T47D (cell line): ENCODE measurements at places on chromosomes 7 and 10.

DNA sequence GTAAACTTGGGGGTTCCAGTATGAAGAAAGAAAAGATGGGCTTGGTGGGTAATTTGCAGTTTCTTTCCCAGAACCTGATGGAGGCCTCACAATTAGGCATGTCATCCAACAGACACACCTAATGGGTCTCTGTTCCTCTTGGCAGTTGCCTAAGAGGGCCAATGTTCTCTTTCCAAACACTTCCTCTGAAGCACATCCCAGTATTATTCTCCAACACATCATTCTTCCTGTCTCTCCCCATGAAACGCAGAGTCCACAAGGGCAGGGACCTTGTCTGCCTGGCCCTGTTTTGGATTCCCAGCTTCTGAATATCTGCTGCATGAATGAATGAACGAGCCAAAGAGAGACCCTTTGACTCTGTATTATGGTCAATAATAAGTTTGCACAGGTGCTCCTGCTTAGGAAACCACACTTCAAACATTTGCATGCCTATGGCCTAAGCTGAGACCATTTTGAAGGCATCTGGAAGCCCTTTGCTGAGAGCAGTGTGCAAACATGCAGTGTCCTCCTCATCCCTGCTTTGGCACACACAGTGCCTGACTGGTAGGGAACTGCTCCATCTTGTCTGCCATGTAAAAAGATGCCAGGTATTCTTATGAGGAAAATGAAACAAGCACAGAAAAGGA is 100.9 kb upstream of the CHST15 start:
- no peak for DNase-seq

DNA sequence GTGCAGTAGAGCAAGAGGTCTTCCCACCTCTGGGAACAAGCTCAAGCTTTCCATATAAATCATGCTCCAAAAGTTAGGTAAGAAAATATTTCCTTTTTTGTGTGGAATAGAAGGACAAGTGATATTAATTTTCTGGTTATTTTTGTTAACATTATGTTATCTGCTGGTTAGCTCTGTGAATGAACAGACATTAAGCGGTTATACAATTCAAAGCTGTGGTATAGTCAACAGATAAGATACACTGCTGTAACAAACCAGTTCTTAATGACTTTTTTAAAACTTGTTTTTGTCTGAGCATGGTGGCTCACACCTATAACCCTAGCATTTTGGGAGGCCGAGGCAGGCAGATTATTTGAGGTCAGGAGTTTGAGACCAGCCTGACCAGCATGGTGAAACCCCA is 43.0 kb upstream of the PRKAR2B start:
- no peak for DNase-seq

DNA sequence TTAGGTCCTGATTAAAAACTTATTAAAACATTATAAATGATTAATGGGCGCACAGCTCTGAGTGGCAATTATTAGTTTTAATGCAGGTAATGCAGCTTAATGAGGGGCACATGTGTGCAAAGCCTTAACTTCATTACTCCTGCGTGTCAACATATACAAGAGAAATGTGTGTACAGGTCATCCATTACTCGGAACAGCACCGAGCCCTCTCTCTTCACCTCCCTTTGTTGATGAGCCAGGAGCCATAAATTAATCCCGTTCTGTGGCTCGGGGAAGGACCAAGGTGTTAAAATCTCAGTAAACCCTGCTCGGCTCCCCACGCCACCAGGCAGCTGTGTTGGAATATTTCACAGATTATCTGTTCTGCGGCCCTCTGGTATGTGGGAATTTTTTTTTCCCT is 77.8 kb downstream of the EBF3 start:
- DNase-seq, result no peak

- no peak for DNase-seq
Observed at GRCh38 chr10:17077346-17077781, 52.2 kb downstream of the CUBN start.

- no peak for DNase-seq
Observed at GRCh38 chr10:109698882-109699664, 224.2 kb downstream of the XPNPEP1 start.

DNA sequence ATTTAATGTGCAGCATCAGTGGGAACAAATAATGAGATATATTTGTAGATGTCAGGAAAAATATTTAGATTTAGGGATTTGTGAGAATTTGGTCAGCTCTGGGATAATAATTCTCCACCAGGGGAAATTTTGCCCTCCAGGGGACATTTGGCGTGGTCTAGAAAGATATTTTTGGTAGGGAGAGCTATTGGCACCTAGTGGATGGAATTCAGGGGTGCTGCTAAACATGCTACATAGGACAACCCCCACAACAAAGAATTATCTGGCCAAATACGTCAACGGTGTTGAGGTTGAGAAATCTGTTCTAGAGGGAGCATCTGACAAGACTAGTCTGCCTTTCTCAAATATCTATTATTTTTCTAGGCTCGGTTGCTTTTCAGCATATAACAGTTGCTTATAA is 2.1 kb downstream of the ADK start:
- DNase-seq, result no peak

DNA sequence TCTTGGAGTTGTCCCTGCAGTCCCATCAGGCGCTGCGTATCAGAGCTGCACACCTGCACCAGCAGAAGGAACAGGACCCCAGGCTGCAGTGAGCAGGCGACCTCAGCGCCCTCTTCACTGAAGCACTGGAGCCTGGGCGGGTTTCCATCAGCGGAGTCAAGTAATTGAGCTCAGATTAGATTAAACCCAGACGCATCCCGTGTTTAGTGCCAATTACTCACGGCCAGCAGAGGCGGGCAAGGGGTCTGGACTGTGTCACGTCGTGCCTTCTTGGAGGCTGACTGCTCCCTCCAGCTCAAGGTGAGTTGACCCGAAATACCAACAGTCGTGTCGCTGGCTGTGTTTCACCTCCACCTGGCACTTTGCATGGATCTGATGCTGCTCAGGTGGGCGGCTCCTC is 123.6 kb downstream of the CXCL12 start:
- DNase-seq, result no peak

GRCh38 chr7:140609646-140610045 is 31.0 kb downstream of the DENND2A start:
- no peak for DNase-seq

DNA sequence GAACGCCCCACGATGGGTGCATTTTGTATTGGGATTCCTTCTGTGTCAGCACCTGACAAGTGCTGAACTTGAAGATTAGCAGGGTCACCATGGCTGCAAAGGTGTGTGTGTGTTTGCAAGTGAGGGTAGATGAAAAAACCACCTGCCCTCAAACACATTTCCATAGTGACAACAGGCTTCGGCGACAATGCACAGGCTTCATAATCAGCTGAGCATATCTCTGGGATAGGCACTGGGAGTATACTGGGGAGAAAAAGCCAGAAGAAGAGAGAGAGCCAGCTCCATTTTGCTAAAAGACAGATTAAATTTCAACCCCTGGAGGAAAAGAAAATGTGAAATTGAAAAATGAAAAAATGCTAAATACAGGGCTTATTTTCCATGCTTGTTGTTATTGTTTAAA is 656.1 kb downstream of the INHBA start:
- no peak for DNase-seq

- no peak for DNase-seq
Observed at GRCh38 chr7:158766570-158767281, 62.1 kb upstream of the NCAPG2 start.

- no peak for DNase-seq
Observed at GRCh38 chr10:113047963-113048781, 98.1 kb downstream of the TCF7L2 start.

GRCh38 chr10:26365681-26366358 is 72.3 kb upstream of the APBB1IP start:
- no peak for DNase-seq

DNA sequence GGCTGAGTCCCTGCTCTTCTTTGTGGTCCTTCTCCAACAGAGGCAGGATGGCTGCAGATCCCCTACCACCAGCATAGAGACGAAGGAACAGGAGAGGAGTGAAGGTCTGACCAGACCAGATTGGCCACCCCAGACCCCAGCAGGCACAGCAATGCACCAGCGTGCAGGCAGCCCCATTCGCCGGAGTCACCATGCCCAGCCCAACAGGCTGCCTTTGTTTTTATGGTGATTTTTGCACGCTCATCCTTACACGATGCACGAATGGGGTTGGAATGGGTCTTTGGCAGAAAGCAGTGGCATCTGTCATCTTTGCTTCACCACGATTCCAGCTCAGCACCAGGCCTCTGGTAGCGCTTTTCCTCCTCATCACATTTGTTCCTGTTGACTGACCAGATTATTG is 427.6 kb downstream of the INHBA start:
- no peak for DNase-seq

DNA sequence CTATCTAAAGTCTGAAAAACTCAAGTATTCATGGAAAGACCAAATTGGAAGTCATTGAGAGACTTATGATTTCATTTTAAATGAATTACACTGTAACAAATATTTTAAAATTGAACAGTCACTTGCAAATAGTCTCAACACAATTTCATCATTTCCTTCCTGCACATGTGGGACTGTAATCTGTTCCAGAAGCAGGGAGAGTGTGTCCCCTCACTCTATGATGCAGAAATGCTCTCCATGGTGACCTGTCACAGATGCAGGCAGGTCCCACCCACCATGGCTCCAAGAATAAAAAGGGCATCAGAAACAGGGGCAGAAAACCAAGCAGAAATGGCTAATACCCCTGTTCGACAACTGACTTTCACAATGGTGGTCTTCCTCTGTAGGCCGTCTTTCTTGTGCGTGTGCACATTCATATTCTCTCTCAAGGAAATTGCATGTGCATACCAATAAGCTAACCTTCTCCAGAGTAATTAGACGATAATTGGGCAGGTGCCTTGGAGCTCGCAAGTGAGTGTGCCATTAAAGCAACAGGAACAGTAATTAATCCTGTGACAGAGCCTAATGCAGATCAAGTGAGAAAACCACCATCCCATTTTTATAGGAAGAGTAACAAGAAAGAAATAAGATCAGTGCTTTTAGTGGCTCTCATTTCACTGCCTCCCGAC is 170.9 kb downstream of the ZMYND11 start:
- no peak for DNase-seq

DNA sequence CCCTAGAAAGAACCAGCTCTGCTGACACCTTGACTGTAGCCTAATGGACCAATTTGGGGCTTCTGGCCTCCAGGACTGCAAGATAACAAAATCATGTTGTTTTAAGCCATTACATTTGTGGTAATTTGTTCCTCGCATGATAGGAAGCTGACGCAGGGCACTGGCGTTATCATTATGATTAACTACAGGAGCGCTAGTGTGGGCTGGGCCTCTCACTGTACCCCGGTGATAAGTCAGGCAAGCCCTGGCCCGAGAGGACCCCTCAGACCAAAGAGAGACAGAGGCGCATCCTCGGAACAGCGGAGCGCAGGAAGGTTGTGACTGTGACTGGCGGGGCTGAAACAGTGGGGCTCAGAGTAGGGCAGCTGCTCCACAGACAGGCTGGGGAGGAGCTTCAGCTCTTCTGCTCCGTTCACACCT is 150.3 kb upstream of the CHST15 start:
- no peak for DNase-seq

DNA sequence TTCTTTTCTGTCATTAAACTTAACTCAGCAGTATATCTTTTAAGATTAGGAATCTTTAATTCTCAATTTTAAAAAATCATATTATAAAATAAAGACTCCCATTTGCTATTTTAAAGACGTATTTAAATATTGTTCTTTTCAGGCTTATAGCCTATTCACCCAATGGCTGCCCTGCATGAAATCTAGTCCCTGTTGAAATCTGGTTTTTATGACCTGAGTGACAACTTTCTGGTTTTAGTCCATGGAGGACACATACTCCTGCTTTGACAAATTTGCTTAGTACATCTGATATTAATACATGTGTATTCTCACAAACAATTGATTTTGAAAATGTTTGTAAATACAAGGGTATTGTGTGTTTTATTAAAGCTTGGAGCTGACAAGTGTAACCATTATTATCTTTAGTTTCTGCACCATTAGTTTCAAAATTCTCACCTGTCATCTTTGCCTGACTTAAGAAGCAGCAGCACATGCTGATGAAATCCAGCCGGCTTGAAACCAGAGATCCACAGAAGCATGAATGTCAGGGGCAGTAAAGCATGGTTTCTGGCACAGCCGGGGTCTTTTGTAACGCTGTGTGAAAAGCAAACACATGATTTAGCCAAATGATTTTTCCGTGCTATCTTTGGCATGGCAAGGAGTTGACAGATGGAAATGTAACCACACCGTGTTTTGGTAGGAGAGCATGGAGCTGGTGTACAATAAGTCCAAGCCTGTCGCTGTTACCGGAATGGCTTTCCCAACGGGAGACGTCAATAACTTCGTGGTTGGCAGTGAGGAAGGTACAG is 262.8 kb downstream of the DYNC1I1 start:
- DNase-seq, result no peak

DNA sequence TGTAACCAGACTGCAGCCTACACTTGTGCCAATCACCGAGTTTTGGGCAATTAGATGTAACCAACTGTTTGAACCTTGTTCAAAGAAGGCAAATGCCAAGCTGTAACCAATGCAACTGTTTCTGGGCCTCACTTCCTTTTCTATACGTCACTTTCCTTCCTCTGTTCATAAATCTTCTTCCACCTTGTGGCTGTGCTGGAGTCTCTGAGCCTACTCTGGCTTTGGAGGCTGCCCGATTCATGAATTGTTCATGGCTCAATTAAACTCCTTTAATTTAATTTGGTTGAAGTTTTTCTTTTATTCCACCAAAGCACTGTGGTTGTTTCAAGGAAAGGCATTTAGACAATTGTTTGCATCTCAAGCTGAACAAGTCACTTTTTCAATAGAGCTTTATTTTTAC is 43.5 kb upstream of the UCN3 start:
- no peak for DNase-seq

DNA sequence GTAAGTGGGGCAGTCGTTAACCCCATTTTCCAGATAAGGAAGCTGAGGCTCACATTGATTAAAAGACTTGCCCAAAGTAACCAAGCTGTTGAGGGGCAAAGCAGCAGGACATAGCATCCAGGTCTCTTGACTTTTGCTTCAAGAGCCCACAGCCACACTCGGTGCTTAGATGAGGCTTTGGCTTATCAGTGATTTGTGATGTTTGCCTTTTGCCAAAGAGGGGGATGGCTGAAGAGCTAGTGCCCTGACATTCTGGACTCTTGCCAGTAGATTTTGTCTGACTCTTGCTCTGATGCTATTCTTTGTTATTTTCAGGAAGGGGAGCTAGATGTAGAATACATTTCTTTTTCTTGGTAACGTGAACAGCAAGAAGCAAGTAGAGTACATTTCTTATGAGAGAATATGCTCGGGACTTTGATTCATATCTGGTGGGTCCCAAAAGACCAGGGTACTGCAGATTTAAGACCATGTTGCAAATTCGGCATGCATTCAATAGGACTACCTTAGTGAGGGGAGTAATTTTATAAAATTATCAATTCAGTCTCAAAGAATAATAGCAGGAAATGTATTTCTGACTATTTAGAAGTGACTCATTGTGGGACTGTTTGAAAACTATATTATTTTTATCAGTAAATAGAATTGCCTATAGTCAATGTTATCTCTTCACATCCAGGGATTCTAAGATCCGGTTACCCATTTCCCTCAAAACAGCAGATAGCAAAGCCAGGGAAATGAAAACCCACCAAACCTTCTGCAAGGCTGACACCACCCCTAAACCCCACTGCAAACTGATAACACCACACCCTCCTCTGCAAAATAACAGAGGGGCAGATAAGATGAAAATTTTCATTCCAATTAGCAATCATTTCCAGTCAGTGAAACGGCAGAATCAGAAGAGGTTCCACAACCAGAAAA is 180.0 kb upstream of the BMPER start:
- DNase-seq, result no peak
